SW 1271 (cell line): ENCODE measurements at places on chromosomes 1 and 21.
A peak's percentile ranks its signal among the peaks of the same experiment; 100 is the strongest.

DNA sequence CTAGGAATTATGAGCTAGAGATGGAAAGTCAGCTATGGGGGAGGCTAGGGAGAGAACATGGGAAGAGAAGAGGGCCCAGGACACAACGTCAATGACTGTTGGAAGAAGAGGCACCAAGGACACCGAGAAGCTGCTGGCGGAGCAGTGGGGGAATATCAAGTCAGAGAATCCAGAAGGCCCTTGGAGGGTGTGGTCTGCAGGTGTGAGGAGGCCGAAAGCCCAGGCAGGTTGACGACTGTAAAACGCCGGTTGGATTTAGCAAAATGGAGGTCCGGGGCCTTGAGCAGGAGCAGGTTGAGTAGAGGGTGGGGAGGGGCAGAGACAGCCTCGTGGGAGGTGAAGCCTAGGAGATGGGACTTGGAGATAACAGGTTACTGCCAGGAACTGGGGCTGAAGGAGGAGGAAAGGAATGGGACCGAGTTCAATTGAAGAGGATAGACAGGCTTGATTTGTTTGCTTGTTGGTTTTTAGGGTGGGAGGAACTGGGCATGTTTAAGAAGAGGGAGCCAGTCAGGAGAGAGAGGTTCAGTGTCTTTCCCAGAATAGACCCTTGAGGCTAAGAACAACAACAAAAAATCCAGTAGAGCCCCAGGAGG lies 35.1 kb downstream of the EDN2 start:
- DNase-seq = no peak

DNA sequence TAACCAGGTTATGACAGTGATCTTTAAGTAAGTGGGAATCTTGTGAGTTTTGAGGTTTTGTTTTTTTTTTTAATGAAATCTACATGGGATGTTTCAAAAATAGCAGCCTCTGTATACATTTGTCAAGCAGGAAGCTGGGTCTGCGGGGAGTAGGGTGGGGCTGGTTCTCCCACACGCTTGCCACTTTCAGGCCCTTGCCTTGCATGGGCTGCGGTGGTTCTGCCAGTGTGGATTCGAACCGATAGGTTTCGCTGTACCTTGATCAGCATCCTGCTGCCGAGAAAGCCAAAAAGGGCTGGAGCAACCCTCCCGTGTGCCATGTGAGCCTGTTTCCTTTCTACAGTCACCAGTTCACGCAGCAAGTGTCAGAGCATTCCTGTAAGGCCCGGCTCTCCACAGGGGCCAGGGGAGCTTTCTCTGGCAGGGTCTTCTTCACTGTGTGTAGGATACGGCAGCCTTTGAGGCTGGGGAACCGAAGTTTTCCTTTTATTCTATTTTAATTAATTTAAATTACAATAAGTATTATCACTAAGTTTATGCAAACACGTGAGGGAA lies 79.2 kb upstream of the SAMD11 start:
- no peak for DNase-seq

- DNase-seq = no peak
Measured at GRCh38 chr21:45146306-45146705, 71.9 kb downstream of the ADARB1 start.

GRCh38 chr21:38244885-38245869 lies 11.6 kb upstream of the KCNJ15 start:
- DNase-seq = peak; percentile 12

DNA sequence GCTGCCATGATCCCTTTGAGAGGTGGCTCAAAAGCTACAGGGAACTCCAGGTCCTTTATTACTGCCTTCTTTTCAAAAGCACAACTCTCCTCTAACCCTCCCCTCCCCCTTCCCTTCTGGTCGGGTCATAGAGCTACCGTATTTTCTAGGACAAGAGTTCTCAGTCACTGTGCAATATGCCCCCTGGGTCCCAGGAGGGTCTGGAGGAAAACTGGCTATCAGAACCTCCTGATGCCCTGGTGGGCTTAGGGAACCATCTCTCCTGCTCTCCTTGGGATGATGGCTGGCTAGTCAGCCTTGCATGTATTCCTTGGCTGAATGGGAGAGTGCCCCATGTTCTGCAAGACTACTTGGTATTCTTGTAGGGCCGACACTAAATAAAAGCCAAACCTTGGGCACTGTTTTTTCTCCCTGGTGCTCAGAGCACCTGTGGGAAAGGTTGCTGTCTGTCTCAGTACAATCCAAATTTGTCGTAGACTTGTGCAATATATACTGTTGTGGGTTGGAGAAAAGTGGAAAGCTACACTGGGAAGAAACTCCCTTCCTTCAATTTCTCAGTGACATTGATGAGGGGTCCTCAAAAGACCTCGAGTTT lies 3.1 kb downstream of the BTG2 start:
- no peak for DNase-seq

GRCh38 chr1:90836345-90836679 lies 119.2 kb upstream of the BARHL2 start:
- DNase-seq = no peak

DNA sequence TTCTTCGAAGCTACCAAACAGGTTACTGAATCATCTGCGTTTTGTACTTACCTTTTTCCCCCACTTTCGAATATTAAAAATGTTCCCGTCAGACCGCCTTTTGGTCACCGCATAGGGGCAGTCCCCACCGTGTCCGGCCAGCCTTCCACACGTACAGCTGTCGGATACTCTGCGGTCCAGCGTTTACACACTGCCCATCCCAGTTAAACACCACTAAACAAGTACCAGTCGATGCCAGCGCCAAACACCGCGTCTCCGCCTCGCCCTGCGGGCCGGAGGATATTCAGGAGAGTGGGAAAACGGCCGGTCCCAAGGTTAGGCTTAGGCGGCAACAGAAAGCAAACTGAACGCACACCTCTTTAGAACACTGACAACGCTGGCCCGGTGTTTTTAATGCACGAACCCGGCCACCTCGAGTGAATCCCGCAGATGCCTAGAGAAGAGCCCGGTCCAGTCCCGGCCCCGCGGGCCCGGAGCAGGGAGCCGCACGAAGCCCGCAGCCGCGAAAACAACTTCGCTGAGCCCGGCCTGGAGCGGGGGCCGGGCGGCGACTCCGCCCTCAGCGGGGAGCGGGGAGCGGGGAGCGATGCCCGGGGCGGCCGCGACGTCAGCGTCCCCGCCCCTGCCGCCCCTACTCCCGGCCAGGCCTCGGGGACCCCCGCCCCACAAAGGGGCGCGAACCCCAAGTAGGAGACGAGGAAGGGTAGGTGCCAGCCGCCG lies 730 bp upstream of the PHF13 start:
- DNase-seq = peak; percentile 49

DNA sequence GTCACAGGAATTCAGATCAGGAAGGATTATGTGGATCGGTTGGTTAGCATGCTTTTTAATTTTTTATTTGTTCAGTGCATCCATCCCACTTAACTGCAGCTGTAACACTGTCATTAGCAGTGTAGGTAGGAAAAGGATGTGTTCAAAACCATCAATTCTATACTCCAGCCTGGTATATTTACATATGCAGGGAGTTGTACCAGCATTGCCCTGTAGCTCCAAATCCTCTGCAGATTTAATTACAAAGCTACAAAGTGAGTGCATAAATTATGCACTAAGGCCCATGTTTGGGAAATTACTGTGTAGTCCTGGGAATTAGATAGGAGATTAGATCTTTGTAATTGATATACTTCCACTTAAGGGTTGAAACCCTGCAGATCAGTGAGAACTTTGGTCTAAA lies 15.9 kb upstream of the OSBPL9 start:
- no peak for DNase-seq

- DNase-seq = no peak
Measured at GRCh38 chr1:225941942-225942222, 862 bp upstream of the LEFTY2 start.

GRCh38 chr1:197937892-197938291 lies 20.7 kb downstream of the LHX9 start:
- DNase-seq = no peak

DNA sequence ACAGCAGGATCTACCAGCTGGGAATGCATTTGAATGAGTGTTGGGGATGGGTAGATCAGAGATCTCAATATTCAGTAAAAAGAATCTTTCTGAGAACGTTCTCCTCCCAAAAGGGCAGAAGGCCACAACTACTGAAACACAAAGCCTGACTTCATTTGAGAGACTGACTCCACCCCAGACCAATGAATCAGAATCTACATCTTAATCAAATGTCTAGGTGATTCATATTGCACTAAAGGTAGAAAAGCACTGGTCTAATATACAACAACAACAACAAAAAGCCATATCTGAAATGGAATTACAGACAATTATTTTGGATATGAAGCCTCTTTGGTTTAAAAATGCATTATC lies 123.9 kb downstream of the SMYD3 start:
- no peak for DNase-seq

DNA sequence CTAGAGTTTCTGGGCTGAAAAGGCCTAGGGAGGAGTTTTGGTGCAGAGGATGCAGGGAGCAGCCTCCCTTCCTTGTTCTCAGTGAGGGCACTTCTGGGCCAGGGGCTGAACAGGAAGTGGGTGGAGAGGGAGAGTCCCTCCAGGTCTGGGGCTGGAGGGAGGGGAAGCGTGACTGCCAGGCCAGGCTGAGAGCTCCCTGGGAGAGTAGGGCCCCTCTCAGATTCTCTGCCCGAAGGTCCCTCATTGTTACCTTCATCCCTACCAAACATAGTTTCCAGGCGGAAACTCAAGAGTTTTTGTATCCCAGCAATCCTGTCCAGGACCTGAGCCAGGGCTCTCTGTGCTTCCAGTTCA lies 36.8 kb downstream of the CITED4 start:
- DNase-seq = no peak

- no peak for DNase-seq
Measured at GRCh38 chr21:46222436-46223116, 6.0 kb downstream of the LSS start.

- peak; percentile 11 for DNase-seq
Measured at GRCh38 chr1:108661030-108661609, at the start of gene HENMT1. TSS of gene HENMT1 (minus strand) at chr1:108661093. CDS start at chr1:108659884, 1,209 bp downstream.

GRCh38 chr1:170071378-170071777 lies 3.1 kb downstream of the KIFAP3 start:
- no peak for DNase-seq

DNA sequence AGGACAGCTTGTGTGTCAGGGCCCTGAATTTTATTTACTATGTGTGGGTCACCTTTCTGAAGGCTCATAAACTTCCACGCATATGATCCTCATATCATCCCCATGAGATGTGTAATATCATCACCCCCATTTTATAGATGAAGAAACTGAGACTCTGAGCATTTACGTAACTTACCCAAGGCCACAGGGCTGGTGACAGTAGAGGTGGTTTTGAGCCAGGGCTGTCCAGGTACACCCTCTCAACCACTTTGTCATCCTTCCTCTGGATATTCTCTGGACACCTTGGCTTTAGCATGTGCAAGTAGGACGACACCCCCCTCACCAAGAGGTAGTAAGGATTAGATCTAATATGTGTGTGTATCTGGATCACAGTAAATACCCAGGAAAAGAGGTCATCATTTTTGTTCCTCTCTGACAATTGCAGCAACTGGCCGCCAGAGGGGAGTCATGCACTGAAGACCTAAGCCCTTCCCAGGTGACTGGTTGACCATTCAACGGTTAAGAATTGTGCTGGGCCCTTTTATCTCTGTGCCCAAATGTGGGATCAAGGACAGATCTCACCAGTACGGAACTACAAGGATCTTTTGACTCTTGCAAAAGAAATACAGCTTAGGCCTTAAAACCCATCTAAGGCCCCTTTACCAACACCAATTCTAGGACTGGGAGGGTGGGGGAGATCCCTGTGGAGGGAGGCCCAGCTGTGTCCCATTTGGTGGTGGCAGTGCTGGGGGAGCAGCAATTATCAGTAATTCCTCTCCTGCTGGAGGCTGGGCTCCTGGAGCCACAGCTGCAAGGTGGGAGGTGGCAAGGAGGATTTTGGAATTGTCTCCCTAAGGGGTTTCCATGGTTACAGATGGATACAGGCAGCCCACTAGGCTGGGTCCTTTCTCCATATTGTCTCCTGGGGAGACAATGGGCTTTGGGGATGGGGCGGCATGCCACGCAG lies 13.7 kb upstream of the E2F2 start:
- peak; percentile 69 for DNase-seq

GRCh38 chr1:161970633-161971032 lies 53.0 kb downstream of the OLFML2B start:
- DNase-seq = no peak

DNA sequence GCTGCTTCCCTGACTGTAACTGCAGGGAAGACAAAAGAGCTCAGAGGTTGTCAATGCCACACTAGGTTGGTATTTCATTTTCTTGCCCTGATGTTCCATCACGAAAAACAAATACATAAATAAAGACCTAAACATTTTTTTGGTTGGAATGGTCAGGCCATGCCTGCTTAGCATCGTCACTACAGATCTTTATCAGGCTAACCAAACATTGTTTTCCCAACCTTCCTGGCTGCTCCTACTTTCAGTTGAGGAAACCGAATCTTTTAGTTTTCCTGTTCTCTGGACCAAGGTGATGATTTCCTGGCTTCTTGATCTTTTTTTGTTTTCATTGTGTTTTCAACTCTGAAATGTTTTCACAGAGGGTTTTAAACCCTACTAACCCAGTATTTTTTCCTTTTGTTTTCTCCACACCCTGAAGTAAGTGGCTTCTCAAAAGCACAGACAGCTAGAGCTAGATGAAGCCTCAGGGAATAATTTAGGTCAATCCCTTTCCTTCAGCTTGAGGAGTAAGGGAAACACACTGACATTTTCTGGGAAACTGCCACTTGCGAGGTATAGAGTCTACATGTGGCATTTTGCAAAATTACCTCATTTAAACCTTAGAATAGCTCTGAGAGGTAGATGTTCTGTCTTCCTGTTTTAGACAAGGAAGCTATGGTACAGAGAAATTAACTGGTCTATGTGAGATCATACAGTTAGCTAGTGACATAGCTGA lies 67.2 kb upstream of the CNN3 start:
- no peak for DNase-seq

DNA sequence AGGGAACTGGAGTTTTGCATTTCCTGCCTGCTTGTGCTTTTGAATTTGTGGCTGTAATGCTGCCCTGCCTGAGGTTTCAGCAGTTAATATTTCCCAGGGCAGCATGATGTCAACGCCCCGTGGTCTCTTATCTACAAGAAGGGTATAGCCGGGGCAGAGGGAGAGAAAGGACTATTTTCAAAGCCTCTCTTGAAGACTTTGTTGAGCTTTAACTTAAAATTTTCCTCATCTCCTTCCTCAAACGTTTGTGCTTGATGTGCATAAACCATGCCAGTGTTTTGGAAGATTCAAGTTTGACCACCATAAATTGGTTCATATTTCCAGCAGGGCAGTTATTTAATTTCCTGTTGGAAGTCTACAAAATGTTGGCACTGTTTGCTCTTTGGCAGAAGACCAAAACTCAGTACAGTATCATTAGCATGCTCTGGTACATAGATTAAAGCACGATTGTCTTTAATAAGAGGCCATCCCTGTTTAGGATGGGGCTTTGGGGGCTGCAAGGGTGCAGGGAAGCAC lies 43.4 kb downstream of the ROR1 start:
- no peak for DNase-seq
